ENCODE measurements at places on chromosomes 2 and 18.

GRCh38 chr18:36798738-36799473 lies 29.9 kb downstream of the TPGS2 start:
- DNase-seq = no peak

- DNase-seq = no peak
Observed at GRCh38 chr2:241561832-241562231, 3.3 kb downstream of the BOK start.

DNA sequence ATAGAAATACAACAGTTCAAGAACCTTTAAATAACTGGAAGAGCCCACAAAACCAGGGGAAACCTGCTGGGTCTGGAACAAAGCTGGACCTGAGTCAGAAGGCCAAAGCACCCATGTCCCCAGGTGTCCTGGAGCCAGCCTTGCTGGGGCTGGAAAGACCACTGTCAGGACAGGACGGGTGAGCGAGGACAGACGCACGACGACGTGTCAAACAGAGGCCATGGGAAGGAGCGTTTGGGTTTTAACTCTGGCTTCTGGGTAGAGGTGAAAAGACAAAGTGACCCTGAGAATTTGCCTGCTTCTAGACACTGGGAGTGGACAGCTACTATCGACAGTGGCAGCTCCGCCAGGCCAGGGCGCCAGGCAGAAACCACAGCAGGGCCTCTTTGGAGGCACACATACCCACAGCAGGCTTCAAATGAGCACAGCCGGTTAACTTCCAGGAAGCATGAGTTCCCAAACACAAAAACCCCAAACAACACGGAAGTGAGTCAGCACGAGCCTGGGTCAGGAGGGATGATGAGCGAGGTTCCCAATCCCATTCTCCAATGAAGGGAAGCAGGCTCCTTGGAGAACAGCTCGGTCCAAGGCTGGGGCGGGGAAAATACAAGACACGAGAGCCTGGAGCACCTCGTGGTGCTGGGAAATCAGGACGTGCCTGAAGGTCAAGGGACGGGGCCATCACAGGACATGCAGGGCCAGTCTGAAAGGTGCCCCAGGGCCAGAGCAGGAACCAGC lies 208.0 kb downstream of the TWIST2 start:
- DNase-seq = peak; percentile 38

GRCh38 chr2:17759805-17760204 lies 5.9 kb downstream of the GEN1 start:
- no peak for DNase-seq

DNA sequence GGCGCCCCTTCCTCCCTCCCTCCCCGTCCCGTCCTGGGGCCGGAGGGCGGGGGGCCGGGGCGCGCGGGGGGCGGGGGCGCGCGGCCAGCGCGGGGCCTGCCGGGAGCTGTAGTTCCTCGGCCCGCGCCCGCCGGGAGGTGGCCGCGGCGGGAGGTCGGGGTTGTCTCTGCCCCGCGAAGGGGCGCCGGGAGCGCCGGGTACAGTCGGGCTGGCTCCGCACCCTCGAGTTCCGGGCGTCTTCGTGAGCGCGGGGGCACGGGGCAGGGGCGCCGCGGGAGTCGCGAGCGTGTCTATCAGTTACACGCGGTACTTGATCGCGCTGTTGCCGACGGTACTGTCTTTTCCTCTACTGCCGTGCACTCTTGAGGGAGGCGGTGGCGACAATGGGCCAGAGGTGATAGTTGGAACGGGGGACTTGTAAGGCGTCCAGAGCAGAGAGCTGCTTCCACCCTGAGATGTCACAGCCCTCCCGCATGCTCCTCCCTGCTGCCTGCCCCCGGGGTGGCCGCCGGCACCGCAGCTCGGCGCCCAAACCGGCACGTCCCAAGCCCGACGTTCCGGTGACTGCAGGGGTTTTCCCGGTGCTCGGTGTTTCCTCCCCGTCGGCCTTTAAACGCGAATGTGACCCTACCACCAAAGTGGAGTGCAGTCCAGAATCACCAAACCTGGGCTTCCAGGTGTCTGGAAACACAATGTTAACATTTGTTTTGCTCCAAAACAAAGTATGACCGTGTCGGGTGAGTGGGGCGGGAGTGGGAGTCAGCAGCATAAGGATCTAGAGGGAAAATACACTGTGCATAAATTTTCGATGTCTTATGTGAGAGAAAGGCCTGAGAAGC lies at the start of gene PRKD3:
Gene PRKD3, minus strand, starts transcription at position 48 of the 839 bp plus-strand sequence. CDS start 8,309 bp downstream, outside the sequence.
- DNase-seq = peak; percentile 78

DNA sequence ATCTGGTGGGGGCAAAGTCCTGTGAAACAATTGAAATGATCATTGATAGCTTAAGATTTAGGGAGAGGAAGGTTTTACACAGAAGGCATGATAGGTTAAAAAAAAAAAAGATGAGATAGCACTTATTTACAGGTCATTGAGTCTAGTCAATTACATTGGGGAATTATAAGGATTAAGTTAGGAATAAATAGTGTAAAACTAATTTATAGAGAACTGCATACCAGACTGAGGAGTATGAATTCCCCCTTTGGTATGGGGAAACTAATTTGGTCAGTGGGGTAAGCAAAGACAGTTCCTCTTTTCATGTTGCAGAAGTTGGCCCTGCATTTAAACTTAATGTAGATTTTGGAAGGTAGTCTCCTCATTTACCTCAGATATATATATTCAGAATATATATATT lies 10.8 kb downstream of the GLS start:
- no peak for DNase-seq

- no peak for DNase-seq
Observed at GRCh38 chr2:30522421-30522820, 75.4 kb downstream of the LCLAT1 start.

DNA sequence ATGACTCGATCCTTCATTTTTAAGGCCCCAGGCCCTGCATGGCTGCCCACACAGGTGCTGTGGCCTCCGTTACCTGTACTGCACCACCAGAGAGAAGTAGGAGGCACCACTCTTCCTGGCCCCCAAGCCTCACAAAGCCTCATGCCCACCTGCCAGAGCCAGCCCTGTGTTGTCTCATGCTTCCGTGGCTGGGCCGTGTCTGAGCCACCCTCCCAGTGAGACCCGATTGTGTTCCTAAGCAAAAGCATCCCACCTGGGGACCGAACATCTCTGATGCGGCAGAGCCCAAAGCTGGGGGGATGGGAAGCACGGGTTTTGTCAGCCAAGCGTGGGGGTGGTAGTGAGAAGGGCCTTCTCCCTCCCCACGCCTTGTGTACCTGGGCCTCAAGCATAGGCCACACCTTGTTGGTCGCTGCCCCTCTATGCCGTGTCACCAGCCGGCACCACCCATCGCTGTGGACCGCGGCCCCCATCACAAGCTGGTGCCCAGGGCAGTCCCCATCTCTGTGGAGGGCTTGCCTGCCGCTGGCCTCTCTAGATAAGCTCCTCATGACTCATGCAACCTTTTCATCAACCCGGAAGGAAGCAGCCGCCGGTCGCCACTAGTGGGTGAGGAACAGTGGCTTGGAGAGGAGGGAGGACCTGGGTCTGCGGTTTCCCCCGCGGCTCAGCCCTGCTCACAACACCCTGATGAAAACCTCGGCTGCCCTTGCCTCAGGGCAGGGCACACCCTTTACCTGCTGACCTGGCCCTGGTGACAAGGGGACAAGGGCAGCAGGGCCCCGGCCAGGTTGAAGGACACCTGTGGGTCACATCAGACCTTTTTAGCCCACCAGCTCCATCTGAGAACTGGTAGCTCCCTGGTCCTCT lies 2.7 kb upstream of the RNPEPL1 start:
- DNase-seq = peak; percentile 88

DNA sequence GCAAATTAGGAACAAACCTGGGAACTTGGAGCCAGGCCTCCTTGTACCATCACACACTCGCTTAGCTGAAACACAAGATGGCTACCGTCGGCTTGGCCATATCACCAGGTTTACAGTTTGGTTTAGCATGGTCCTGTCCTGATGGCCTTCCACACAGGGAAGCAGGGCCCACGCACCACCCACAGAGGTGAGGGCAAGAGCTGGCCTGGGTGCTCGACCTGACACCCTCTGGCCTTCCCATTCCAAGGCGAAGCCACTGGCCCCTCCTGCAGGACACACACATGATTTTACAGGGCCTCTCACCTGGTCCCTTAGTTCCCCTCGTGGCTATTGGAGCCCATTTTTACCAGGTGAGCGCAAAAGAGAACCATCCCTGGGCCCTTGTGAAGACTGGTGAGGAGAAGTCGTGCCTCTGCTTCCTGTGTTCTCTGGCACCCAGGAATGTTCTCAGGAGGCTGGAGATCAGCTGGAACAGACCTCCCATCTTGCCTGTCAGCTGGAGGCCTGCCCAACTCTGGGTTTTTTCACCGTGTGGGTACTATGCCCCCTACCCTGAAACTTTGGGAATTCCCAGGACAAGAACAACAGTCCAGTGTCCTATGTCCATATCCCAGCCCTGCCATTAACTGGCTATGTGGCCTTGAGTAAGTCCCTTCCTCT lies 53.0 kb upstream of the FOSL2 start:
- DNase-seq = no peak

- DNase-seq = no peak
Observed at GRCh38 chr2:71846669-71847291, 300.9 kb downstream of the CYP26B1 start.

GRCh38 chr18:76866666-76867065 lies 44.3 kb downstream of the ZNF236 start:
- no peak for DNase-seq

GRCh38 chr2:130341562-130342019 lies 1.1 kb upstream of the IMP4 start:
- no peak for DNase-seq

- DNase-seq = no peak
Observed at GRCh38 chr2:231634951-231635875, 42.5 kb downstream of the TEX44 start.

GRCh38 chr2:175002547-175003274 lies 2.5 kb downstream of the CHN1 start:
- no peak for DNase-seq

DNA sequence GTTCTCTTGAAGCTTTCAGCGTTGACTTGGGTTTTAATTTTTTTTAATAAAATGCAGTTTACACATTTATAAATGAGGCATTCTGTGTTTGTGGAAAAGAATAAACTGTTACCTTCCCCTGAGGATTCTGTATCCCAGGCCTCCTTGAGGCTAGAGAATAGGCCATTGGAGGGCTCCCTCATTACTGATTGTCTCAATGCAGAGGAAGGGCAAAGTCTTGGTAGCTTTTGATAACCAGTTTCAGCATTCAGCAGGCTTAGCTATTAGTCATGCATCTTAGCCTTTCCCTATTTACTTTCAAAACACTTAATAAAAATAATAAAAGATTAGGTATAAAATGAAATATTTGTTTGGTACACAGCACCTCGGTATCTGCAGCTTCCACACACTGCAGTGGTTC lies 58.1 kb upstream of the OTX1 start:
- no peak for DNase-seq

DNA sequence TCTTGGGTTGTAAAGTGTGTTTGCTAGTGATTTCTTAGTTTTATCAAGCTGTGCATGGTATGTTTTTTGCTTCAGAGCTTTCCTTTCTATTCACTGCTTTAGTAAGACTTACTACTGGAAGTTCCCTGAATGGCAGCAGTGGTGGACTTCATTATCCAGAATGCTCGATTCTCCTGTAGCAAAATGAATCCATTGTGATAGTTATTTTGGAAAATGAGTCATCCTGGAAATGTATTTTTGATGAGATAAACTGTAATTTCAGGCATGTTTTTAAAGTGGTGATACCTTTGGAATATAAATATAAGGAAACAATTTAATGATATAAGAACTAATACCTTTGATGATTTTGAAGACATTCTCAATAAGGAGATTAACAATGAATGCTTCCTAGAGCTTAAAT lies 387.1 kb downstream of the PTPRM start:
- DNase-seq = no peak
